ENCODE measurements at places on chromosomes 12 and 14. TPM values are rescaled to one million over a fixed set of nuclear protein-coding genes. Genes with fewer than 3 reads are reported as not detected.

Gene DAO
- 0.78 TPM for polyA plus RNA-seq

- DNase-seq = no peak
These were observed 4.5 kb upstream of the SRSF9 start for GRCh38 chr12:120473807-120474615.

- no peak for DNase-seq
These were observed 23.9 kb downstream of the PLEKHG3 start for GRCh38 chr14:64728106-64728505.

- DNase-seq = no peak
These were observed 212.6 kb downstream of the PCNX1 start for GRCh38 chr14:71119832-71120231.

GRCh38 chr14:55446833-55447232 lies 6.4 kb upstream of the TBPL2 start:
- DNase-seq = no peak

GRCh38 chr12:118925407-118925806 lies 55.9 kb upstream of the SRRM4 start:
- DNase-seq = no peak

- DNase-seq = no peak
These were observed 502 bp downstream of the ITGA5 start for GRCh38 chr12:54418441-54419087.

All from right renal pelvis (tissue), 4 donors.